Daoy (cell line): ENCODE measurements at places on chromosomes 4 and X.

GRCh38 chr4:28886934-28887333 lies 1833.2 kb upstream of the PCDH7 start:
- no peak for DNase-seq

GRCh38 chrX:18664947-18665346 lies 7.0 kb downstream of the RS1 start:
- no peak for DNase-seq

- DNase-seq, result no peak
Observed at GRCh38 chr4:110612631-110613269, 10.1 kb downstream of the PITX2 start.

- no peak for DNase-seq
Observed at GRCh38 chrX:97132664-97133415, 249.1 kb downstream of the RPA4 start.

DNA sequence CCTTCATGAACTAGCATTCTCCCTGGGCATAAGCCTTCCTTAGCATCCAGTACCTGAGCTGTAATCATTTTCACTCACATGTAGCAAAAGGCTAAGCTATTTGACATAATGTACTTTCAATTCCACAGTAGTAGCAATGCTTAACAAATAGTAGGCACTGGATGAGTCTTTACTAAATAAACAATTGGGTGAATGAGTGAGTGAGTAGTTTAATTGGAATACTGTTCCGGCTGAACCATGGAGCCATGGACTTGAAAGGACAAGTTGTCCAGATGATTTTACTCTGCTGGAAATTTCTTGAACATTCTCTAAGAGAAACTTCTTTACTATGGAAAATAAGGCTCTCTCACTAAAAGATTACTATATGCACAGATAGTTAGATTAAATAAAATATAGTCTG lies 159.3 kb downstream of the FAM47B start:
- DNase-seq, result no peak

DNA sequence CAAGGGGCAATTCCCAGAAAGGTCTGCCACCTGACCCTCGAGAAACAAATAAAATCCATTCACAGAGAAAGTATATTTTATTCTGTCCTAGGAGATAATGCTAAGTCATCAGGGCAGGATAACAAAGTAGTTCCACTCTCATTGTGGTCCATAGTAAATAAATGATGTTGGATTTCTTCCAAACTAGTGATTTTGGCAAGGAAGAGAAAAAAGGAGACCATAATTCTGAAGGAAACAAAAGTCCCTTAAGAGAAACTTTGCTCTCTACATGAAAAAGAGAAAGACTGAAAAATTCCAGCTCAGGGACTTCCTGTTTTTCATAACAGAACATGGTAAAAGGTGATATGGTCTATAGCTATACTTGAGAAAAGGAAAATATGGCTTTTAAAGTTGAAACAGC lies 71.5 kb upstream of the DDX60 start:
- no peak for DNase-seq

DNA sequence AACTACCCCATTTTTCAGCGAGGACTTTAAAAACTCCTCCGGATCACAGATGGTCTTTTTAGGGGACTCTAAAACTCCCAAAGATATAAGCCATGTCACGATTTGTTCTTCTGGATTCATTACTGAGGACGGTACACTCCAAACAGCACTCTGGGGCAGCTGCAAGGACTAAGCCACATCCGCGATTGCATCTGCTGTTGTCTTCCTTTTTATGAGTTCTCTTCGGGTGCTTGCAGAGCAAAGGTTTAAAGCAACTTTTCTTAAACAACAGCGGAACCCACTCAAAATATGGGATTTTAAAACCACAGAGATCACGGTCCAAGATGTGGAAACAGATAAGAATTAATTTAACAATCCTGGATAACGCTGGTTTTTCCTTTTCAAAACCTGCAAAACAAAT lies at the start of gene ARHGEF6:
Gene ARHGEF6 (minus strand): TSS at position 170 of the 400 bp plus-strand sequence. CDS start 50 bp downstream, at position 120.
- peak; percentile 6 for DNase-seq

GRCh38 chr4:74624351-74625151 lies 169.8 kb downstream of the BTC start:
- peak; percentile 68 for DNase-seq

GRCh38 chrX:48937054-48937907 lies 18.5 kb upstream of the PIM2 start:
- peak; percentile 48 for DNase-seq

DNA sequence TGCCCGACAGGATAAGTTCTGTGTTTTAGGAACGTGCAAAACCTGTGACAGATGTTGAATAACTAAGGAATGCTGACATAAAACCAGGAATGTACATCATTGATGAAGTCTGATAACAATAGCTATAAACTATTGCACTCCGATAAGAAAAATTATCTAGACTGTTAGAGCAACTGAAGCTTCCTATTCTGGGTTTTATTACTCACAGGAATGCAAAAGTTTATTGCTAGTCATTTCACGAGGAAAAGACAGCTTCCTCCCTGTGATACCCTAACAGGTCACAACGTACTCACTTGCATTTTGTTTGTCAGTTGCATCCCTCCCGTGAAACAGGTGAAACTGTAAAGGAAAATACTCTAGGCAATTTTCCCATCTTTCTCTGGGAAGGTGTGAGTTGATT lies 65.9 kb downstream of the CLDN22 start:
- no peak for DNase-seq

DNA sequence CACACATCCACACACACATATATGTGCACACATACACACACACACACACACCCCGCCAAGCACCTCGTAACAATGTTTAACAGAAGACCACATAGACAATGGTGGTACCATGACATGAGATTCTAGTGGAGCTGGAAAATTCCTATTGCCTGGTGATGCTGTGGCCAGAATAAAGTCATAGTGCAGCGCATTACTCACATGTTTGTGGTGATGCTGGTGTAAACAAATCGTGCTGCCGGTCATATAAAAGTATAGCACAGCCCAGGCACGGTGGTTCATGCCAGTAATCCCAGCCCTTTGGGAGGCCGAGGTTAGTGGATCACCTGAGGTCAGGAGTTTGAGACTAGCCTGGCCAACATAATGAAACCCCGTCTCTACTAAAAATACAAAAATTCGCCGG lies 275.2 kb downstream of the TRIML1 start:
- no peak for DNase-seq

- no peak for DNase-seq
Observed at GRCh38 chrX:134810211-134810610, 151.9 kb upstream of the PLAC1 start.

GRCh38 chrX:110020536-110020935 lies 17.6 kb downstream of the TMEM164 start:
- no peak for DNase-seq
